ENCODE measurements at places on chromosomes 12 and 14. TPM values are rescaled to one million over a fixed set of nuclear protein-coding genes. Genes with fewer than 3 reads are reported as not detected.

DNA sequence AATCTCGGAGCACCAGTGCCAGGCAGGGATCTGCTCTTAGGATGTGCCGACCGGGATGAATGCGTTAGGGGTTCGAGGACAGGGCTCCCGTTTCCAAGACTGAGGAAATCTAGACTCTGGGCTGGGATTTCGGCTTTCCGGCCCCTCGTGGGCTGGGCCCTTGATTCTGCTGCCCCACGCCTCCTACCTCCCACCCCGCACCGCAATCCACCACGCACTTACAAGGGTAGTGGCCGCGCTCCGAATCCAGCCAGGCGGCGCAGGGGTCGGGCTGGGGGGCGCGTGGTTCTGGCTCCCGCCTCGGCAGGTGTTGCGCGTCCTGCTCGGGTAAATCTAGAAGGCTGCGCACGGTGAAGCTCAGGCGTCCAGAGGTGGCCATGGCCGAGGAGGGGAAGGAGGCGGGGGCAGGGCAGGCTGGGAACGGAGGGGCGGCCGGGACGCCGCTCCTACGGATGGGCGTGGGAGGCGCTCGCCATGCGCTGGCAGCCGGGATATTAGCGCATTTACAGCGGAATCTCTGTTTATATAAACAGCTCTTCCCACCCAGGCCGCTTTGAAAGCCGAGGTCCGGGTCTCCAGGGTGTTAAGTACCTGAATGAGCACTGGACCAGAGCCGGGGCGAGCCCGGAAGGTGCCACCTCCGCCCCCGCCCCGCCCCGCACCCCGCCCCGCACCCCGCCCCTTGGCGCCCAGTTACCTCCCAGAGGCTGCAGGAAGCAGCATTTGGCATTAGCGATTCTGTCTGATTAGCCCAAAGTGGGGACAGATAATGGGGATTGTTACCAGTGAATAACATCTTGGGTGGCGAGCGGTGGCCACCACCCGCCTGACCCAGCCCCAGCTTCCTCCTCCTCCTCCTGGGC lies at the start of gene NKX2-8:
TSS of gene NKX2-8 (minus strand) at position 604 of the 863 bp plus-strand sequence. CDS start at position 379, 225 bp downstream.
- no peak for DNase-seq

DNA sequence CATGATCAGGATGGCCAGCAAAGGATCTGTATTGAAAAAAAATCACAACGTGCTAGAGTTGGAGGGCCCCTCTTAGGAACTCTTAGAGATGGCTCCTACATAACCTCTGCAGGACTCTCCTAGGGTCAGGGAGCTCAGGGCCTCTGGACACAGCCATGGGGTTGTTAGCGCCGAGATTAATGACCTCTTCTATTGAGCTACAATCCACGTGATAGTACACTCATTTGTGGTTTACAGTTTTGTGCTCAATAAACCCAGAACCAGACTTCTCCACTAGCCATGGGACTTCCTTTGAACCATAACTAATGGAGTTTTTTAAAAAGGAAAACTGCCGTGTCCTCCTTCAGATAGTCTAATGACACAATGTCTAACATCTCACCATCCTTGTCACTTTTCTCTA lies 29.6 kb upstream of the HDAC7 start:
- no peak for DNase-seq

- no peak for DNase-seq
Measured at GRCh38 chr12:97404093-97404492, 58.5 kb upstream of the RMST start.

DNA sequence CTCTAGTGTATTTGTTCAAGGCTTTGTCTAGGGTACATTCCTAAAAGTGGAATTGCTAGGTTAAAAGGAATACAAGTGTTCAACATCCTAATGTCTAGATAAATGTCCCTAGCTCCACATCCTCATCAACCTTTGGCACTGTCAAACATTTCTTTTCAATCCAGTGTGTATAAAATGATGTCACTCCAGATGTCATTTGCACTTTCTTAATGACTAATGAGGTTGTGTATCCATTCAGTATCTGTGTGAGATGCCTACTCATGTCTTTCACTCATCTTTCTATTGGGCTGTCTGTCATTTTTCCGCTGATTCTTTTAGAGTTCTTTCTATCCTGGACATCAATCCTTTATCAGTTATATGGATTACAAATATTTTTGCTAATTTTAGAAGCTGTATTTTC lies 43.3 kb downstream of the ARMH4 start:
- DNase-seq: no peak

- DNase-seq: no peak
Measured at GRCh38 chr12:84128117-84128991, 784.2 kb downstream of the SLC6A15 start.

GRCh38 chr14:104139460-104140212 lies 1.2 kb downstream of the KIF26A start:
- no peak for DNase-seq

GRCh38 chr14:42316693-42317092 lies 710.0 kb downstream of the LRFN5 start:
- no peak for DNase-seq

GRCh38 chr12:132450418-132451171 lies 39.4 kb upstream of the FBRSL1 start:
- DNase-seq: no peak

- no peak for DNase-seq
Measured at GRCh38 chr12:64269161-64269560, 47.1 kb upstream of the KICS2 start.

DNA sequence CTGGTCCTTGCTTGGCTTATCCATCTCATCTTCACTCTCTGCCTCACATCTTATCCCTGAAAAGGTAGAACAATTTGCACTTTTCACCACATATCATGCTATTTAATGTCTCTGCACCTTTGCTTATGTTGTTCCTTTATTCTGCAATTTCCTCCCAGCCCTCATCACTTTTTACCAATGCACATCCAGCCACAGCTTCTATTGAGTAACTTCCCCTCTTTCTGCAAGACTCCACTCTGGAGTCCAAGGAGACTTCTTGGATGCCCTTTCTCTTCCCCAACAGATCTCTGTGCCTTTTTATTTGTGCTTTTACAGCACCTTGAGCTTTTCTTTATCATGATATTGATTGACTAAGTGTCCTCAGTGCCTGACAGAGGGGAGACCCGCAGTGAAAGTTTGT lies 797.1 kb downstream of the VRK1 start:
- DNase-seq: no peak

- DNase-seq: peak; percentile 35
Measured at GRCh38 chr12:48542300-48542928, 17.0 kb downstream of the OR8S1 start.

Gene ABCD2
- 2.2 TPM for total RNA-seq

GRCh38 chr14:39310051-39310450 lies 76.3 kb downstream of the MIA2 start:
- DNase-seq: no peak

GRCh38 chr12:27614866-27615265 lies 81.4 kb upstream of the REP15 start:
- no peak for DNase-seq

DNA sequence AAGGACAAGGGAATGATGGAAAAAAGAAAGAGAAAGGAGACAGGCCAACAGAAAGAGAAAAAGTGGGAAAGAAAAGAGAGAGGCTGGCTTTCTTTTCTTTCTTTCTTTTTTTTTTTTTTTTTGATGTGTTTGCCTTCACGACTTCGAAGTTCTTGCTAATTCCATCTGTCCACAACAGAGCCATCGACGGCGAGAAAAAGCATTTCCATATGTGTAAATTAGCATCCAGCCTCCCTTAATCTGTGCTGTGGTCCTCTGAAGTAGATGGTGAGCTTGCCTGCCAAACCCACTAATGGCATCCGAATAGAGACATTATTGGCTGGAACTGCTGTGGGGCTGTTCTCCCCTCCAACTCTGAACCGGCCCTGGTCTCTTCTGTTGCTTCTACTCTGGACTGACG lies 997.4 kb downstream of the BCL11B start:
- DNase-seq: no peak

DNA sequence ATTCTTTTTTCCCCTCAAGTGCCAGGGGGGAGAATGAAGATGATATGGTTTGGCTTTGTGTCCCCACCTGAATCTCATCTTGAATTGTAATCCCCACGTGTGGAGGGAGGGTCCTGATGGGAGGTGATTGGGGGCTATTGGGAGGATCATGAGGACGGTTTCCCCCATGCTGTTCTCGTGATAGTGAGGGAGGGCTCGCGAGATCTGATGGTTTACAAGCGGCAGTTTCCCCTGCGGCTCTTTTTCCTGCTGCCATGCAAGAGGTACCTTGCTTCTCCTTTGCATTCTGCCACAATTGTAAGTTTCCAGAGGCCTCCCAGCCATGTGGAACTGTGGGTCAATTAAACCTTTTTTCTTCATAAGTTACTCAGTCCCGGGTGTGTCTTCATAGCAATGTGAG lies 173.7 kb downstream of the CAND1 start:
- DNase-seq: no peak

DNA sequence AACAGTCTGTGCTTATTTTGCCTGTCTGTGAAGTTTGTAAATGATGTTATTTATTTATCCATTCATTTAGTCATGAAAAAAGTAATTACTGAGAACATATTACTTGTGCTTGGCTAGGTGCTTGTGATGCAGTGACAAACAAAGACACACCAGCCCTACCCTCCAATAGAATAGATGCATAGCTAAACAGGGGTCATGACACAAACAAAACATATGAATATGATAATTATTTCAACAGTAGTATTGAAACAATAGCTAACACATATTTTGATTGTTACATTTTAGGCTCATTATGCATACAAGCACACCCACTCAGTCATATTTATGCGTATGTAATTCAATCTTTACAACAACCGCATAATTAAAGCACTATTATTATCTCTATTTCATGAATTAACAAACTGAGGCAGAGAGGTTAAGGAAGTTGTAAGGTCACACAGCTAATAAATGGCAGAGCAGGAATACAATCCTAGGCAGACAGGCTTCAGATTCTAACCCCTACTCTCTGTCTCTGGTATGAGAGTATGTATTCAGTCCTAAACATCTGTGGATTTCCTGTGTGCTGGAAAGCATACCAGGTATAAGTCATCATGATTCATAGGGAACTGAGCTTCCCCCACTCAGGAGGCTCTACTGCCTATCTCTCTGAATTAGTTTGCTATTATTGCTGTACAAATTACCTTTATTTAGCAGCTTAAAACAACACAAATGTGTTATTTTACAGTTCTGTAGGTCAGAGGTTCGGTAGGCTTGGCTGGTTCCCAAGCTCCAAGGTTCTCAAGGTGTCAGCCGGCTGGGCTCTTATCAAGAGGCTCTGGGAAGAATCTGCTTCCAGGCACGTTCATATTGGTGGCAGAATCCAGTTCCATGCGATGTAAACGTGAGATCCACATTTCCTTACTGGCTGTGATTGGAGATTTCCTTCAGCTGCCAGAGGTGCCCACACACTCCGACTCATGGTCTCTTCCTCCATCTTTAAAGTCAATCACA lies 509.4 kb downstream of the GALC start:
- DNase-seq: no peak

DNA sequence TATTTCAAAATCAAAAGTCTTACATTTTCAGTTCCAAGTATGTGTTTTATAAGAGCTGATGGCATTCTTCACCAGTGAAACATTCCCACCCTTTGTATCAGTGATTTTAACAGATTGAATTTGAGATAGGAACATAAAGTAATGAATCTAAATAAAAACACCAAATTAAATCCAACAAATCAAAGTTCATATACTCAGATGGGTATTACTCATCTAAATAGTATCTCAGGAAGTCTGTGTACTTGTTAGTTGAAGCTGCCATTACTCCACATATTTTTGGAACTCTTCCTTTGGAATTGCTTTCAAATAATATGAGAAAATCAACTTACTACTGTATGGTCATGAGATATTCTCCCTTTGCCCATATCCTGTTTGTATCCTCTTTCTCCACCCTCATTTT lies 89.1 kb downstream of the MIA2 start:
- DNase-seq: no peak

Gene STAC3
- 2.0 TPM for total RNA-seq

DNA sequence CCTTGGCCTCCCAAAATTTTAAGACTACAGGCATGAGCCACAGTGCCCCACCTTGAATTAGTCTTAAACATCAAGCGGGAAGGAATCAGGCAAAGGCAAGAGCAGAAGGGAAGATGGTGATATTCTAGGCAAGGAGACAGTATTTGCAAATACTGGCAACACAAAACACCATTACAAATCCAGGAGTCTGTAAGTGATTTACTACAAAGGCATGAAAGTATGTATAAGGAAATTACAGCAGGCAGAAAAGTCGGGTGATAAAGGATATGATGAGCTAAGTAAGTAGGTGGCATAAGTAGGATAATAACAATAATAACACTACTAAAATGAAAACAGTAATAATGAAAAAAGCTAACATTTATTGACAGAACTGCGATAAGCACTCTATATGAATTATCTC lies 28.5 kb downstream of the FMNL3 start:
- no peak for DNase-seq

Gene PGF
- 0.11 TPM for total RNA-seq

Gene MDM1
- 11.0 TPM for total RNA-seq

DNA sequence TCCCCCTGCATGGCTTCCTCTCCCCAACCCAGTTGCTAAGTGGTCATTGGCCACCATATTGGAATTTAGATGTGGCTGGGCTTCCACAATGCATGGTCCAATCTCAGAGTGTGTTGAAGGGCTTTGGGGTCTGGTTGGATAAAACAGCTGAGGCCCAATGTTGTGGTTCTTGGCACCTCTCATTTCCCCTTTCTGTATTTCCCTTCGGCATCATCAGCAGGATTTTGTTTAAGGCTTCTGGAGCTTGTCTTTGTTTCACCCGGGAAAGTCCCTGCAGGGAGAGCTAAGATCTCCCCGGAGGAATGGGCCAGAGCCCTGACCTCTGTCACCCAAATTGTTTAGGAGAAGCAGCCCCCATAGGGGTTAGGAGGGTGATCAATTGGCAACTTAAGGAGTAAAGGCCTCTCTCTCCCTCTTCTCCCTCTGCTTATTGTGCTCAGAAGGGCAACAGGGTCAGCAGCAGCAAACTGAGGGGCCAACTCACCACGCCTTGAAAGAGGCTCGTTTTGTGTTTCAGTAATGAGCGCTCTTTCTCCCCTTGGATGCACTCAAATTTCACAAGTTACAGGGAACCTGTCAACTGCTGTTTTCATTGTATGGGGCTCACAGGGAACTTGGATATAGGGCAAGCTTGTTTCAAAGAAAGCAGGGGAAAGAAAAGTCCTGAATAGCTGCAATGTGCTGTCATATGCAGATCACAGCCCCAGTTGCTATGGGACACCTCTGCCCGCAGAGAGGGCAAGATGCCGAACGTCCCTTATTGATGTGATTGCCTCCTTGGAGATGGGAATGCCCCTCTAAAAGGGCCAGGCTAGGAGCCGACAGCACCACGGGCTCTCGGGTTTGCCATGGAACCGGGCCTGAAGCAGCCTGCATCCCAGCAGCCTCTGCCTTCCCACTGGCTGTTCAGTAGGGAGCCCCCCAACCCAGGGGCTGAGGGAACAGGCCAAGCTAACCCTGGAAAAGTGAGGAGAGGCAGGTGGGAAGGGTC lies 223.7 kb downstream of the ZFP36L1 start:
- no peak for DNase-seq

DNA sequence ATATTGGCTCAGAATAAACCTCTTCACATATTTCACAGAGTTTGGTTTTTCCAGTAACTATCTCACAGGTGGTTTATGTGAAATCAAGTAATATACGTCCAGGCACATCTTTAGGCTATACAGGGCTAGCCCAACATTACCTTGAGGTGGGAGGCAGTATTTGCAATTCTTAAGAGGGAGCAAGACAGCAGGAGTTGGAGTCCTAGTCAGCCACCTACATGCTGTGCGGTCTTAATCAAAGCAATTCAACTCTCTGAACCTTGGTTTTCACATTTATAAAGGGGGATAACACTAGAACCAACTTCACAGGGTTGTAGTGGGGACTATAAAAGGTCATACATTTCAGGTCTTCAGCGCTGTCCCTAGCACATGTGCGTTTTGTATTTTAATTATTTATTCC lies 73.5 kb upstream of the FICD start:
- no peak for DNase-seq

- no peak for DNase-seq
Measured at GRCh38 chr12:59940631-59941342, 345.0 kb downstream of the SLC16A7 start.
